Right lung (tissue), 10 donors: ENCODE measurements at places on chromosomes 12 and 14.

- no peak for DNase-seq
These were observed 9.4 kb downstream of the ART4 start for GRCh38 chr12:14833952-14834351.

GRCh38 chr12:7142809-7143465, 12.8 kb downstream of the CLSTN3 start:
- DNase-seq: no peak

DNA sequence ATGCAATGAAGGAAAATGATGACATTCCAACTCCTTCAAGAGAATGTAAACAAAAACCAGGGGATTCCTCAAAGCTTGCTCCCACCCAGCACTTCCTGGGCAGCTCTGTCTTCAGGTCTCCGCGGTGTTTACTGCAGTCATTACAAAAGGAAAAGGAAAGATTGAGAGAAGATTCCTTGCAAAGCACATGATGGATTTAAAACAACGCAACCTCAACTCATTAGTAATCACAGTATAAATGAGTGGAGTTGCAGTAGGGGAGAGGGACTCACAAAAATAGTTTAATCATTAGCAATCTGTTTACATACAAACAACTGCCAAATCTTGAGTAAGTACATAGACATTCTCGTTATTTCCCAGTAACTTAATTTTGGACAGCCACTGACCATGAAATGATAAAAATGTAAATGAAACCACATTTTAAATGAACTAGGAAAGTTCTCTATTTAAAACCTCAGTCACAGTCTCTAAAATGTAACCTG, 49.7 kb upstream of the OVCH1 start:
- no peak for DNase-seq

GRCh38 chr14:59316151-59316830, 127.8 kb downstream of the DAAM1 start:
- DNase-seq: no peak

GRCh38 chr14:93346926-93347721, at the start of gene COX8C:
COX8C (plus strand) TSS chr14:93347182; CDS start chr14:93347269, 87 bp downstream.
- DNase-seq: no peak

DNA sequence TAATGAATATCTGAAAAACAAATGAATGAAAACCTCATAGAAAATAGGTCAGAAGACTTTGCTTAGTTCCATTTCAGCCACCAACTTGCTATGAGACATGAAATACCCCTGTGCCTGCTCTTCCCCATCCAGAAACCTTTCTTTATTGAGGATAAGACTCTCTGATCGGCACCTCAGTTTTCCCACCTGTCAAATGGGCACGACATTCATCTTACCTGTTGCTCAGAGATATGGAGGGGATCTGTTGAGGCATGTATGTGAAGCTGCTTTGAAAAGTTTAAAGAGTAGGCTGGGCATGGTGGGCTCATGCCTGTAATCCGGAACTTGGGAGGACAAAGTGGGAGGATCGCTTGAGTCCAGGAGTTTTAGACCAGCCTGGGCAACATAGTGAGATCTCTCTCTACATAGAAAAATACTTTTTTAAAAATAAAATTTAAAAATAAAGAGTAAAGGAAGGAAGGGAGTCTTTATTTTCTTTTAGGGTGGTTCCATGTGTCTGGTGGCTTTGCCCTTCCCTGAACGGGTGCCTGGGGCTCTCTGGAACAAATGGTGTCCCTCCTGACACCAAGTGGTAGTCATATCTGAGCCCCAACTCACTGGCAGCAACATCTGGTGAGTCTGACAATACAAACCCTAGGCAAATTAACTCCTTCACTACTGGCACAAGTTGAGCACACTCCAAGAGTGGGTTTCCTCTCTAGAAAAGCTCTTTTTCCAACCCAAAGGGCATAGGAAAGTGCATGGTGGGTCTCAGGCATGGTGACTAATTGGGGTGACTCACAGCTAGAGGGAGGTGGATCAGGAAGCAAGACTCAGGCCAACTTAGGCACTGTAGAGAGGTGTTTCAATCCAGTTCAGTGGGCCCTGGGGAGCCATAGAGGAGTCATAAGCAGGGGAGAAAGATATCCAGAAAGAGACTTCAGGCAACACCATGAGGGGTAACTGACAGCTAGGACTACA, 42.1 kb downstream of the MAP1LC3B2 start:
- DNase-seq: no peak

DNA sequence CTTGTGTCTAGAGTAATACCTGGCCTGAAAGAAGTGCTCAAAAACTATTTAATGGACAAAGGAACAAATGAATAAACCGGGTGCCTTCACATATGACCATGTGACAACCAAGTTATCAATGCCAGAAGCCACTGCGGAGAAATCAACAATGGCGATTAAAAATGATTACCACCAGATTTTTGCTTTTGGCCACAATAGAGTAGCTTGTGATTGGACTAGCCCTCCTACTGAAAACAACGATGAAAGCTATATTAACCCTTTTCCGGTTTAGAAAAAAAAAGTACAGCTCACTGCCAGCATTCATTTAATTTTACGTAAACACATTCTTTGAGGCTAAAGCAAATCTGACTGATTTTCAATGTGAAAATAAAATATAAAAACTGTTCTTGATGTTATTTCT, 41.6 kb upstream of the TTC7B start:
- DNase-seq: no peak

DNA sequence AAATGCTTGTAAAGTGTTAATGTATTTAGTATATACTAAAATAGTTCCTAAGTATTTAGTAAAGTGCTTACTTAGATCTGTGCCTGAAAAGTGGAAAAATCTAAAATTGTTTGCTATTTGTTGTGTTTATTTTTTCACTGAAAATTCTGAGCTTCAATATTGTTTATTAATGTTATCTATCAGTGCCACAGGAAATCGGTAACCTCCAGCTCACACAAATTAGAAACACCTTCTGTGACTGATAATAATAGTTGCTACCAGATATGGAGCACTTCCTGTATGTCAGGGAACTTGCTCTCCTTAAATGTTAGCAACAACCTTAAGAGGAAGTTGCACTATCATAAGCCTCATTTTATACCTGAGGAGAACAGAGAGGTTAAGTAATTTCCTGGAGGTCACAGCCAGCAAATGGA, 723 bp upstream of the LRP10 start:
- DNase-seq: no peak

DNA sequence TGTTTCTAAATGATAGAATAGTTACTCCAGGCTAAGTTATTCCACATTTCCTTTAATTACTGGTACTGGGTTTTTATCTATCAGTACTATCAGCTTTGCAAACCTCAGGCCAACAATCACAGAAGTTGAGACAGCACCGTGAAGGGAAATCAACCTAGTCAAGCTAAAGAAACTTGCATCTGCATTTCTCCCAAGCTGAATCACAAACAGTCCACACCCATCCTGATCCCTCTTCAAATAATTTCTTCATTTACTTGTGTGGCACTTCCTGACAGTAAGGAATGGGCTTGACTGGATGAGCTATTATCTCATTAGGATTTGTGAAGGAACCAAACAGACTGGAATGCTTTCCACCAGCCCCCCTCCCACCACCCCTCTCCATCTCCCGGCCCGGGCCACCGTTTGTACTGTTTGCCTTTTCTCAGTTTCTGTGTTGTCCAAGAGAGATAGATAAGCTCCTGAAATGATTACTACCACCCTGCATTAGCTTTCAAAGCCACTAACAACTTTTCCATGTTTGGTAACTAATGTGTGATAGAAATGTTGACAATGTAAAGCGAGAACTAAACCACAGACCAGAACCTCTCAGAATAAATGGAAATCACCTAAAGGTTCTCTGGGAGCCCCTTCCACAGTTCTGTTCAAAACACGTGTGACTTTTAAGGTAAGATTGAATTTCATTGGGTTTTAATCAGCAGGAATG, 236.3 kb downstream of the SLC25A21 start:
- DNase-seq: no peak

GRCh38 chr12:102067574-102068258, 5.9 kb upstream of the WASHC3 start:
- DNase-seq: no peak

DNA sequence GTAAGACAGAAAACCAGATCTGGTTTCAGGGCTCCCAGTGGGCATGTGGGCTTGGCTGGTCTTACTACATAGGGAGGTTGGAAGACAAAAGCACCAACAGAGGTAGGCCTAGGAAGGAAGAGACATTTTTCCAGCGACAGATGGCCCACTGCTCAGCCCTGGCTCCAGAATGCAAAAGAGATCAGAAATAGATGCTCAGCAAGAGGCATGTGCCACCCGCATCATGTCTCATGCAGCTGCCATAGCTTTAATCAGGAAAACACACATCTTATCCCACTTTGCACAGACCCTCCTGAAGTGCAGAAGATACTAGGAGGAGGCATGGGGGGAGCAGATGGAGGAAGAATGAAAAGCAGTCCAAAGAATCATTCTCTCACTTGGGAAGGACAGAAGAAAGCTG, 25.3 kb downstream of the VASH1 start:
- DNase-seq: no peak

GRCh38 chr12:4645023-4645422, 3.8 kb downstream of the AKAP3 start:
- no peak for DNase-seq
